ENCODE measurements at places on chromosomes 12 and 14.

DNA sequence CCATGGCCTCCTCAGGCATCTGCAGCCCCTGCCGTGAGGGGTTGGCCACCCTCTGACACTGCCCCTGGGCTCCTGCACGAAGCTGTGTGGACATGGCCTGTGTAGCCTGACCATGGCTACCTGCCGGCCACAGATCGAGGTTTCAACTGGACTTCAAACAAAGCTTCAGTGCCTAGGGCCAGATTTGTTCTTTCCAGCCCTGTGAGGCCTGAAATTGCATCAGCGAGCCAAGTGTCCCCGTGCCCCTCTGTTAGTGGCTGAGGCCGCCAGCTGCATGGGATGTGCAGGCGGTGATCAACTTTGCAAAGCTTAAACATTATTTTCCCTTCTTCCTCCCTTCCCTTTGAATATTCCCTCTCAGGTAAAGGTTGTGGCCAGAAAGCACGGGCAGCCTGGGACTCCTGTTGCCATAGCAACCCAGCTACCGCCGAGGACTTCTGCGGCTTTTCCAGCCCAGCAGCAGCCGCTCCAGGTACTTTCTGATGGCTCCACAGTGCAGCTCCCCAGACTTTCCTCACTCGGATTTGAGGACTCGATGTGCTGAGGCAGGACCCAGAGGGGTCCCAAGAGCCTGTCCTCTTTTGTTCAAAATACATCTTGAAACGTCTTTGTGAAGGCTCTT, 35.8 kb downstream of the DDX51 start:
- no peak for DNase-seq

GRCh38 chr12:43742106-43742505, 16.5 kb downstream of the PUS7L start:
- DNase-seq = no peak

DNA sequence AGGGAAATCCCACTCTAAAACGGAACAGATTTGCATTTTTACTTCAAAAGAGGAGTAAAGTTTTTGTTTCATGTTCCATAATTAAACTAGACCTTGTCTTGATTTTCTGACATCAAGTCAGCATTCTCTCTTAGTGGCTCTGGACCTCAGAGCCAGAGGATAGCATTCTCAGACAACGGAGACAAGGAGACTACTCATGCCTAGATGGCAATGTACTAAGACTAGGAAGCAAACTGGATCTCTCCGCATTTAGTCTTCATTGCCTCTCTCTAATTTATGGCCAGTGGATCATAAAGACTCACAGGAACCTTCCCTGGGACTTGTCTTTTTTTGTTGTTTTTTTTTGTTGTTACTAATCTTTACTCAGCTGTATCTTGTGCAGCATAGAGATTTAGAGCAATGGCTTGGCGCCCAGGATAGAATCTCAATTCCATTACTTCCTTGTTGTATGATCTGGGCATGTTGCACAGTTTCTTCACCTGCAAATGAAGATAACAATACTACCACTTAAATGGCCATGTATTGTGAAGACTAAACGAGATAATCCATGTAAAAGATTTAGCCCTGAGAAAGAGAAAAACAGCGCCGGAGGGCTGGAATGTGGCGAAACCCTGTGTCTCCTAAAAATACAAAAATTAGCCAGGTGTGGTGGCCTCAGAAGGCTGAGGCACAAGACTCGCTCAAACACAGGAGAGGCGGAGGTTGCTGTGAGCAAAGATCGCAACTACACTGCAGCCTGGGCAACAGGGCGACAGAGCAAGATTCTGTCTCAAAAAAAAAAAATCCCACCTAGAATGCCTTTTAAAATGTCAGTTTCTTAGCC, 4.0 kb upstream of the GEMIN2 start:
- no peak for DNase-seq

DNA sequence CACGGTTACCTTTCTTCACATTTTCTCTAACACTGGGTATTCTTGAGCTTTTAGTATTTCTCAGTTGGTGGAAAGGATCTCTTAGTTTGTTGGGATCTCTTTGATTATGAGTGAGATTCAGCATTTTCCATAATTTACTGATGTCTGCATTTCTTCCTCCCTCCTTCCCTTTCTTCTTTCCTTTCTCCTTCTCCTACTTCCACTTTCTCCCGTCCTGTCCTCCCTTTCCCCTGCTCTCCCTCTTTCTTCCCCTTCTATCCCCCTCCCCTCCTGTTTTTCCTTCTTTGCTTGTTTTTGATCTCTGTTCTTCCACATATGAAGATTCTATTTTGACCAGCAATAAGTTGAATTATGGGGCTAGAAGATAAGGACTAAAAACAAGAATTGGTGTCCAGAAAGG, 66.9 kb downstream of the FUT8 start:
- no peak for DNase-seq
